Stimulated activated CD8-positive, alpha-beta memory T cell treated with anti-CD3 and anti-CD28 coated beads, Interleukin-12 subunit alpha, Interleukin-12 subunit beta, amount 100 ng/mL, for 1 hour (primary cell): ENCODE measurements at places on chromosomes 11 and 22.
A peak's percentile ranks its signal among the peaks of the same experiment; 100 is the strongest.

DNA sequence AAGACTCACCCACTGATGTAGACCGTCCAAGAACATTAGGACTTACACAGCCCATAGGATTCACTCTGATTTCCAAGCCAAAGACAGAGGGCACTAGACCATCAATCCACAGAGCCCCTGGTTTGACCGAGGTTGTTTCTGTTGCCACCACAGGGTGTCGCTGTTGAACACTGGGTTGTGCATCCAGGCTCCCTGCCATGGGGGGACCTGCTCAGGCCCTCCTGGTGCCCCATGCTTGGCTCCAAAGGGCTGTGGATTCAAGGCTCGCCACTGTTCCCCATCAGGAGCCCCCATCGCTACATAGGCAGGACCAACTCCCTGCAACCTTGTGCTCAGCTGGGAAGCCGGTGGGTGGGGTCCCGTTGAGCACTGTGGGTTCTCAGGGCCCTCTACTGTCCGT lies 128.0 kb upstream of the ANO1 start:
- no peak for DNase-seq

- no peak for DNase-seq
Observed at GRCh38 chr11:66701432-66702240, 23.9 kb upstream of the RBM4B start.

DNA sequence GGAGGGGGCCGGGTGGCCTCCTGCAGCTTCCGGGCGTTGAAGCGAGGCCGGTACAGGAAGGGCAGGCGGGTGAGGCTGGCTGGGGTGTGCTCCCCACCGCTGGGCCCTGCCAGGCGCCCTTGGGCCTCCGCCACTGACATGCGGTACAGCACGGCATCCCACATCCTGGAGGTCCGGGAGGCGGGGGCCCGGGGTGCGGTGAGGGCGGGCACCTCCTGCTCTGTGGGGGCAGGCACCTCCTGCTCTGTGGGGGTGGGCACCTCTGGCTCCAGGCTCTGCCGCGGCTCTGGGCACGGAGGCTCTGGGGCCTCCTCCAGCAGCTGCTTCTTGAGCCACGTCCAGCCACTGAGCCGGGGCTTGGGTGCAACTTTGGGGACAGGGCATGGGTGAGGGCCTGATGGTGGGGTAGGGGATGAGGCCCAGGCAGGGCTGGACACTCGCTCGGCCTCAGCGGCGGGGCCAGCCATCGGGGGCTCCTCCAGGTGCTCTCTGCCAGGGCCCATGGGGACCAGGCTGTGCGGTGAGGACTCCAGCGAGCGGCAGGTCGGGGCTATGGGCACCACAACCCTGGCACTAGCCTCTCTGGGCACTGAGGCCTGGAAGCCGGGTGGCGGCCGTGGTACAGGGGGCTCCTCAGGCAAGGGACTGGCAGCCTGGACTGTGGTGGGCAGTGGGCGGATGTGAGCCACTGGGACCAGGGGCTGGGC lies 2.3 kb downstream of the PRR33 start:
- peak; percentile 61 for DNase-seq

DNA sequence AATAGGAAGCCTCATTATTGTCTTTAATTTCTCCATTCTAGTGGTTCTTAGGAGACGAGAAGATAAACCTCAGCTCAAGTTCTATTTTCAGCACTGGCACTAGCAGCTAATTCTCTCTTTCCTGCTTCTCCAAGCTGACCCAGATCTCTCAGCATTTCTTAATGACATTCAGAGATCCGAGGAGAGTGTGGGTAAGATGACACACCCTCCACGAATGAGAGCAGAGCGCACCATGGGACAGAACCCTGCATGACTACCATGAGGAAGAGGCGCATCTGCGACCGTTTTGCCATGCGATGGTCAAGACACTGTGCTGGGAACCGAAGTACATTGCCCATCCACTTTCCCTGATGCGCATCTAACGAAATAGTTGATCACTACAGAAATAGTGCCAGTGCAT lies 241.8 kb downstream of the LARGE1 start:
- no peak for DNase-seq

DNA sequence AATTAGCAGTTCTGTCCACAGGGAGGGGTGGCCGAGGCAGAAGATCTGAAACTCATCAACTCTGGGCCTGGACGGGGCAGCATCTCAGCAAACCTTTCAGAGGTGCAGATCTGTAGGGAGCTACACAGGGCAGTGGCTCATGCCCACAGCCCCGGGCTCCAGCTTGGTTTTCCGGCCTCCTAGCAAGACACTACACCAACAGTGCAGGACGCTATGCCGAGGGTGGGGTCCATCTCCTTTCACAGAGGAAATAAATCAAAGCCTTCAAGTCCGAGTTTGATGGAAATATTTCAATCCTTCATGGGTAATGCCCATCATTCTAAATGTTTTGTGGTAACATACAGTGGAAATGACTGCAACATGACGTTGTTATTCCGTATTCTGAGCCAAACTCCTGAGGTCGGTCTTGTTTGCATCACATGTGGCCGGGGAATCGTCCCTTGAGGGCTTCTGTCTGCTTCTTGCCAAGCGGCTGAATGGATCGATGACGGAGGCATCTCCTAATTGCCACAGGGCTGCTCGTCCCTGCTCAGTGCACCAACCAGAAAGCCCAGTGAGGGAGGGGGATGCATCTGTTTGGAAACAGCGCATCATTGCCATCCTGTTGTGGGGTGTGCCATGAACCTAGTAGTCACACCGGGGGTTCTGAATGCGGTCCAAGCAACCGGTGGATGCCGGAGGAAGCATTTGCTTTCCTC lies 30.0 kb downstream of the LINC01488 start:
- DNase-seq: no peak
